ENCODE measurements at places on chromosomes 3 and 15. TPM values are rescaled to one million over a fixed set of nuclear protein-coding genes. Genes with fewer than 3 reads are reported as not detected.

The USP50 gene
- total RNA-seq, result 0.34 TPM

The GOLGA6A gene
- 0.31 TPM for total RNA-seq

The SLC25A20 gene
- 25.0 TPM for total RNA-seq

The TFDP2 gene
- total RNA-seq, result 51.0 TPM

The GOLGA8S gene
- 0.14 TPM for total RNA-seq

The SLCO2A1 gene
- total RNA-seq, result 2.2 TPM

The DLEC1 gene
- total RNA-seq, result 0.19 TPM

The HRG gene
- not detected for total RNA-seq

The MAN2C1 gene
- total RNA-seq, result 80.8 TPM

The TXNRD3 gene
- total RNA-seq, result 11.1 TPM

The CCDC32 gene
- total RNA-seq, result 24.3 TPM

The DNAJA4 gene
- total RNA-seq, result 0.14 TPM

The NTRK3 gene
- total RNA-seq, result 14.5 TPM

The CYP8B1 gene
- not detected for total RNA-seq

The PAK6 gene
- 1.1 TPM for total RNA-seq

The PLCL2 gene
- 3.9 TPM for total RNA-seq

The LTK gene
- 0.14 TPM for total RNA-seq

The SNX33 gene
- total RNA-seq, result 25.6 TPM

The KBTBD12 gene
- not detected for total RNA-seq

The CNTN4 gene
- not detected for total RNA-seq

The POC1A gene
- 3.1 TPM for total RNA-seq

The CFAP44 gene
- total RNA-seq, result 6.4 TPM

The TEX55 gene
- not detected for total RNA-seq

The P2RY1 gene
- 1.4 TPM for total RNA-seq

The LNP1 gene
- 2.6 TPM for total RNA-seq

The SPG21 gene
- 61.0 TPM for total RNA-seq

The FAM107A gene
- total RNA-seq, result not detected

The ADAMTS9 gene
- total RNA-seq, result 7.5 TPM

Data from astrocyte (in vitro differentiated cells and primary cell).